ENCODE measurements at places on chromosomes 13 and 19.
A peak's percentile ranks its signal among the peaks of the same experiment; 100 is the strongest.

GRCh38 chr19:29527500-29528328 is 1.9 kb downstream of the VSTM2B start:
- peak; percentile 14 for DNase-seq
- H3K4me1 ChIP-seq = peaks cover 21% of the 10 kb centered on the region
- no peaks in the 10 kb centered on the region for H3K36me3 ChIP-seq
- H3K4me3 ChIP-seq = peak overlapping the region; percentile 84
- peaks cover 86% of the 10 kb centered on the region for H3K27me3 ChIP-seq
- H3K27ac ChIP-seq = no peak overlapping the region

- peaks cover 44% of the 10 kb centered on the region for H3K27me3 ChIP-seq
- no peak overlapping the region for H3K4me3 ChIP-seq
- no peak for DNase-seq
- no peaks in the 10 kb centered on the region for H3K36me3 ChIP-seq
- no peaks in the 10 kb centered on the region for H3K4me1 ChIP-seq
- H3K27ac ChIP-seq = no peak overlapping the region
Observed at GRCh38 chr19:54275951-54276350, 5.0 kb downstream of the LILRB2 start.

GRCh38 chr13:110215606-110216005 is 91.4 kb downstream of the COL4A1 start:
- no peaks in the 10 kb centered on the region for H3K27me3 ChIP-seq
- H3K27ac ChIP-seq = no peak overlapping the region
- peaks cover 26% of the 10 kb centered on the region for H3K4me1 ChIP-seq
- H3K36me3 ChIP-seq = no peaks in the 10 kb centered on the region
- H3K4me3 ChIP-seq = no peak overlapping the region

GRCh38 chr13:37138169-37138568 is 32.7 kb upstream of the CSNK1A1L start:
- no peak for DNase-seq
- peaks cover 5% of the 10 kb centered on the region for H3K4me1 ChIP-seq
- no peaks in the 10 kb centered on the region for H3K27me3 ChIP-seq
- H3K27ac ChIP-seq = no peak overlapping the region
- H3K36me3 ChIP-seq = no peaks in the 10 kb centered on the region
- no peak overlapping the region for H3K4me3 ChIP-seq
